Prostate gland (tissue), 2 donors: ENCODE measurements at places on chromosomes 2 and 18.

GRCh38 chr2:50646226-50646625 is 385.7 kb downstream of the NRXN1 start:
- DNase-seq: no peak

DNA sequence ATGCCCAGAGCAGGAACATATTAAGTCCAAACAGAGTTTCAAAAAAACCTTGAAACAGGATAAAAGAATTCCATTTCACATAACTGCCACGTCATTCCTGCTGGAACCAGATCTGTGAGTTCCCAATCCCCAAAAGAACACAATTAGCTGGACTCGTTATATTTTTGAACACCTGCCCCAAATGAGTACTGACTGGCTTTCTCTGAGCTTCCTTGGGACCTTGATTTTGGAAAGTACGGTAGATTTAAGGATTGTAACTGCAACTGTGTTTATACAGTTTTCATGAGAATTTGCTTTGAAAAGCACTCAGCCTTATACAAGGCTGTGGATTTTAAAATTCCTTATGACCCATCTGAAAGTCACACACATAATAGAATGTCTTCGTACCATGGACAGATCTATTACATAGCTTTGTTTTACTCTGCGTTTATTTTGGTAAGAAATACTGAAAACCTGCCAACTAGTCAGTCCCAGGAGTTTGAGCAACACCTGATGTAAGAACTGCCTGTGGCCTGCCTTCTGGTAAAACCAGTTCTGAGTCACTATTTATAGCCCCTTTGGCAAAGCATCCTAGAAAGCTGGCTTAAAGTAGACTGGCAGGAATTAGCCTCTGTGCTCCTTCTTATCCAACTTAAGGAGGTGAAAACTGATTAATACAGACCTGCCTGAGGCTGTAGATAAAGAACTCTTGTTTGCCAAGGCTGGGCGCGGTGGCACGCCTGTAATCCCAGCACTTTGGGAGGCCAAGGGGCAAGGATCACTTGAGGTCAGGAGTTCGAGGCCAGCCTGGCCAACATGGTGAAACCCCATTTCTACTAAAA is 48.1 kb downstream of the MERTK start:
- DNase-seq: peak; percentile 92

GRCh38 chr2:12923907-12924610 is 207.3 kb downstream of the TRIB2 start:
- DNase-seq: no peak

GRCh38 chr2:116706396-116706795 is 1108.1 kb upstream of the DDX18 start:
- no peak for DNase-seq

- no peak for DNase-seq
These were observed 48.6 kb upstream of the RPL31 start for GRCh38 chr2:100953406-100954043.

- no peak for DNase-seq
These were observed 132.0 kb downstream of the MEP1B start for GRCh38 chr18:32321826-32322225.

GRCh38 chr2:241767464-241768250 is 9.0 kb upstream of the GAL3ST2 start:
- no peak for DNase-seq

GRCh38 chr2:20516646-20517341 is 69.9 kb downstream of the RHOB start:
- peak; percentile 58 for DNase-seq

- DNase-seq: no peak
These were observed 51.8 kb downstream of the HS1BP3 start for GRCh38 chr2:20599001-20599600.

- no peak for DNase-seq
These were observed 383.6 kb downstream of the DSEL start for GRCh38 chr18:67132919-67133318.

- DNase-seq: no peak
These were observed 190.7 kb downstream of the DNER start for GRCh38 chr2:229523663-229524062.

DNA sequence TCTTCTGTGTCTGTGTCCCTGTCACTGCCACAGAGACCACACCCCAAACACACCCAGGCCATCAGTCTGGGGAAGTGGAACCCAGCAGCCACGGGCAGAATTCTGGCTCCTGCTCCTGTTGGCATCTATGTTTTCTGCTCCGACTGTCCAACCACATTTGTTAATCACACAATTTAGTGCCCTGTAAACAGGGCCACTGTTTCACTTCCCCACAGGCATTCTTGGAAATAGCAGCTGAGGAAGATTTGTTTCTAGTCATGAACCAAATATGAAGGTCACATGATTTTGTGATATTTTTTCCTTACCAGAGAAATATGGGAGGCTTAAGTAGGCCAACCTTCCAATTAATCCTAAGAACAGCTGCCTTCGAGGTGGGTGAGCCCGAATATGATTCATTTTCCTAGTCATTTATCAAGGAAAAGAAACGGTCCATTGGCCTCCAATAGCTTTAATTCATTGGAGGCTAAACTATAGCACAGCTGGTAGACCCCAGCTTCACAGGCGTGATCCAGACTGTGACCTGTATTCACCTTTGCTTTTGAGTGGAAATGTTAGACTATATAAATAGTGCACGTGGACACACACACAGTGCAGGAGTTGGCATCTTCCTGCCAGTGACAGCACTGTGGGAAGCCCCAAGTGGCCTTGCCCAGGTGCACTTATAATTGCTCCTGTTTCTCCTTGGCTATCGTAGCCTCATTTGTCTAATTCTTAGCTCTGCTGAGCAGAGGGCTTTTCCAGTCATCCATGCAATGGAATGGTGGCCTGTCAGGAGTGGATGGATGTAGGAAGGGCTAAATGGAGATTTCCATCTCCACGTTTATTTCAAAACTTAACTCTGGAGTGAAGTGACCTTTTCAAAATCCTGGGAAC is 267.9 kb downstream of the LPIN1 start:
- DNase-seq: no peak
